Cortex of kidney (tissue), 1 donor: ENCODE measurements at places on chromosomes 5 and 9.

DNA sequence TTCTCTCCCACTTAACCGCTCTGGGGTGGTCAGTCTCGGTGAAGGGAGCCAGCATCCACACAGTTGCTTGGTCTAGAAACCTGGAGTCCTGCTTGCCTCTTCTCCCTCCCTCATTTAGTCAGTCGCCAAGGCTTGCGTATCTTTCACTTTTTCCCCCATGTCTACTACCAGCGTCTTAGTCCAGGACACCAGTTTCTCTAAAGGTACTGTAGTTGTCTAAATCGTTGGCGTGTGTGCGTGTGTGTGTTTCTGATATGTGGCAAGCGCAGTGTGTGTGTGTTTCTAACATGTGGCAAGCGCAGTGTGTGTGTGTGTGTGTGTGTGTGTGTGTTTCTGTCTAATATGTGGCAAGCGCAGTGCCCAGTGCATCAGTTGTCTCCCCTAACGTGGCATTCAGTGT, 641 bp downstream of the ATP6V1G1 start:
- no peak for DNase-seq

DNA sequence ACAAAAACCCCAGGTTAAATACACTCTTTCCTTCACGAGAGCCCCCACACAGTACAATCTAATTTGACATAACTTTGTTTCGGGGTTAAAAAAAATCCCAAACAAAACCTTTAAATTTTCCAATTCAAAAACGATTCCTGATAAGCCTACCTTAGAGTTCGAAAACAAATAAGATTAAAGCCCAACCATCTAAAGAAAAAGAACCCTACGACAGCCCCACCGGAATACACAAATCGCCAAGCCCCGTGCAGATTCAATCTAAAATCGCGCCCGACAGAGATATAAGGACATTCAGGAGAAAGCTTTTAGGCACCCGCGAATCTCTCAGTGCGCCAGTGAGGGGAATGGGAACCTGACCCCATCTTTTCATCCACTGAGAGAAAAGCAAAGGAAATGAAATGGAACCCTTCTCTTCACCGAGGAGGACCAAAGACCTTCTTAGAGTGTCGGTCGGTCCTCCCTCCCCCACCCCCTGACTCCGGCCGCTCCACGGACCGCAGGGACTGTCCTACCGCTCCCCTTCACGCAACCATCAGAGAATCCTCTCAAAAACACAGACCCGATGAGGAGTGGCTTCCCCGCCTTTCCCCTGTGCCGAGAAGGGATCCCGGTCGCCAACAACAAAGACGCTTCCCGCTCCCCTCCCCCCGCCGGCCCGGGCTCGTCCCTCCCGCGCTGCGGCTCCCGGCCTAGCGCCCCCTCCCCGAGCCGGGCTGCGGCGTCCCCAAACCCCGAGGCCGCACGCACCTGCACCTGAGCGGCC, 925 bp downstream of the ABHD17B start:
- DNase-seq, result no peak

- DNase-seq, result no peak
These were observed 150.6 kb upstream of the ACOT12 start for GRCh38 chr5:81544351-81545018.

- DNase-seq, result no peak
These were observed 339.0 kb downstream of the ENC1 start for GRCh38 chr5:74301576-74301975.

- no peak for DNase-seq
These were observed 54.0 kb downstream of the SHOC1 start for GRCh38 chr9:111740739-111741138.

GRCh38 chr9:27747450-27747849, 174.2 kb upstream of the C9orf72 start:
- DNase-seq, result no peak

GRCh38 chr9:131015112-131015511, 6.1 kb downstream of the LAMC3 start:
- no peak for DNase-seq

GRCh38 chr9:110579862-110580219, 300 bp upstream of the SVEP1 start:
- DNase-seq, result no peak

DNA sequence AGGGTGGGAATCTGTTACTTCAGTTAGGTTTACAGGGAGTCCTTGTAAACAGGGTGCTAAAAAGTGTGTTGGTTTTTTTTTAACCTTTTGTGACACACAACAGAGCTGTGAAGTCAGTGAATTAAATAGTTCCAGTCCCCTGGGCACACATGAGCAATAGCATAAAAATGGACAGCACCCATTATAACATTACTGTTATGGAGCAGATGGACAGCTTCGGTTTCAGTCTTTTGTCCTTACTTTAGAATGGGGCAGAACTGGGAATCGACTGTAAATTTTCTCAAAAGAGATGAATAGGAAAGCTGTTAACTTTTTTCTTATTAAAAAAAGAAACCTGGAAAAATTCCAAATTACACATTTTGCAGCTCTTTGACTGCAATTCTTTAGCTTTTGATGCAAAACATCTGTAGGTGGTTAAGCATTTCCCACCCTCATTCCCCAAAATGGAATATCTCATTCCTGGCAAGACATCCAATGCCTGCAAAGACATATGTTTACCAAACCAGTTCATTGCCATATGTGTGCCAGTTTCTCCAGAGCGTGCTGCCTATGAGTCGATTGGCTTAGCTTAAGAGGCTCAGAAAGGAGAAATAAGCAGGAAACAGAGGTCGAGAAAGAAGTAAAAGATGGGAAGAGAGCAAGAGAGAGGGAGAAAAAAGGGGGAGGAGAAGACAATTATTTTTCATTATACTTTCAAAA, 212.3 kb upstream of the TMEM161B start:
- no peak for DNase-seq

- no peak for DNase-seq
These were observed 15.7 kb upstream of the TSSK1B start for GRCh38 chr5:113450462-113450861.

GRCh38 chr5:73950441-73950873, 324.5 kb downstream of the ARHGEF28 start:
- DNase-seq, result no peak

GRCh38 chr9:21853414-21853813, 51.0 kb downstream of the MTAP start:
- no peak for DNase-seq

DNA sequence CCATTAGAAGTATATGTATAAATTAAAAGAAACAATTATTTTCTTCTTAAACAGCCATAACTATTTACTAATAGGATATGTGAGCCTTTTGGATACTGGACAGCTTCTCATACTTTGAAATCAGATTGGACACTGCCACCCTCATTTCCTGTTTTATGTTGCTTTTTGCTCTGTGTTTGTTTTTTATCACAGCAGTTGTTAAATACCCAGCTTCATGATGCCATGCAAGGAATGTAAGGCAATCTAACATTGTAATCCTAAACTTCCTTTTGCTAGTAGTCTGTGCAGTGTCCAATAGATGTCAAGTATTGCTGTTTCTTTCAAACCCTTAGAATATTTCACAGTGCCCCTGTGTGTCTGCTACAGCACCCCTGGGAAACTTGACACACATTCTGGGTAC, 56.2 kb downstream of the CNTLN start:
- no peak for DNase-seq

- no peak for DNase-seq
These were observed 653.1 kb upstream of the KLF4 start for GRCh38 chr9:108142504-108143201.

GRCh38 chr9:109889456-109889855, 109.5 kb downstream of the PALM2AKAP2 start:
- DNase-seq, result no peak

DNA sequence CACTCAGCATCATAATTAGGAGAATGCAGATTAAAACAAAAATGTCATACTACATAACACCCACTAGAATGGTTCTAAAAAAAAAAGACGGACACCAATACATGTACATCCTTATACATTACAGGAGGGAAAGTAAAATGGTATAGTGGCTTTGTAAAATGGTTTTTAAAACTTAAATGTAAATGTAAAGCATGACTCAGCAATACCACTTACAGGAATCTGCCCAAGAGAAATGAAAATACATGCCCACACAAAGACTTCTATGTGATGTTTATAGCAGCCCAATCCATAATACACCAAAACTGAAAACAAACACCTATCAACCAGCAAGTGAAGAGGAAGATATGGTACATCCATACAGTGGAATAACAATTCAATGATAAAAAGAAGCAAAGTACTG, 939.1 kb upstream of the ACO1 start:
- DNase-seq, result no peak

- DNase-seq, result no peak
These were observed 118.0 kb upstream of the OTULINL start for GRCh38 chr5:14463629-14464028.
